ENCODE measurements at places on chromosomes 1 and 21.

DNA sequence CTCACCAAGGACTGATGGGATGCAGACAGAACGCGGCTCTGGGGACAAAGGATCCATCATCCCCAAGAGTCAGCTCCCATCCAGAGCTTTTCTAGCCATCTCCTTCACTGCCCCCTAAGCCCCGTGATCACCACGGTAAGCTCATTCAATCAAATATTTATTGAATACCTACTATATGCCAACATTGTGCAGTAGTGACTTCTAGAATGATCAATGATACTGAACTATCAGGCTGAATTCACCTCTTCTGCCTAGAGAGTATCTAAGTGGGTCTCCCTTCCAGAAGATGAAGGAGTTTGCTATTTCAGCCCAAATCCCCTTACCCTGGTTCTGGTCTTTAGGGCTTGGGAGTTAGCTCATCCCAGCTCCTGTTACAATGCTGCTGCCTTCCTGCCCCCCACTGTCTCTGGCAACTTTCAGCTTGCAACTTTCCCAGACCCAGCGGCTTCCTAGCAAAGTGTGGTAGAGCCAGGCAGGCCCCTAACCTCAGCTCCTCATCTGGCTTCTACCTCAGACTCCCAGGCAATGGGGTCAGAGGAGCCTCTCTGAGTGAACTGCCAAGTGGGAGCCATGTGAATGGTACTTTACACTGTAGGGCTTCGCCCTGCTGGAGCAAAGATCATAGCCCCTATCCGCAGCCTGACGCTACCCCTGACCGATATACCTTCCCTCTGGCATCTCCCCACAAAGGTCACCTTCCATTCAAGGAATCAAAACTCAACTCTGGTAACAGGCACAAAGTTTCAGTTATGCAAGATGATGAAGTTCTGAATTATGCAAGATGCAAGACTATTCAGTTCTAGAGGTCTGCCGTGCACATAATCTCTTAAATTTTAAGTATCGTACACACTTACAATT lies 20.9 kb downstream of the TMEM53 start:
- no peak for DNase-seq

DNA sequence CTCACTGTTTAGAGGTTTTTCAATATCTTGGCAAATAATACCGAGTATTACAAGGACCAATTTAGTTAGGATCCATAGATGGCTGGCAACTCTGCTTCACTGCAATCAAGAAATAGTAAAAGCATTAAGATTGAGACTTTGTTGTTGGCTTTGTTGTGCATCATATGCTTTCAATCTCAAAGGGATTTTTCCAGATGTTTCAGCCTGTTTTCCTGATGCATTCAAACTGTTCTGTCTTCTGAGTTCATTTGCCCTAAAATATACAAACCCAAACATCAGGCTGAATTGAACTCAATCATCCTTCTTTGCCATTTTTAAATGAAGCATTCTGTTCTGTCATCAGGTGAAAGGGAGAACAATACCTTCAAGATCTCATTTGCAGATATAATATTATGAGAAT lies 248.7 kb downstream of the TTLL7 start:
- no peak for DNase-seq

- DNase-seq: no peak
Measured at GRCh38 chr1:222046684-222047263, 304.9 kb upstream of the DUSP10 start.

- DNase-seq: no peak
Measured at GRCh38 chr1:226990133-226990716, 50.1 kb downstream of the COQ8A start.

DNA sequence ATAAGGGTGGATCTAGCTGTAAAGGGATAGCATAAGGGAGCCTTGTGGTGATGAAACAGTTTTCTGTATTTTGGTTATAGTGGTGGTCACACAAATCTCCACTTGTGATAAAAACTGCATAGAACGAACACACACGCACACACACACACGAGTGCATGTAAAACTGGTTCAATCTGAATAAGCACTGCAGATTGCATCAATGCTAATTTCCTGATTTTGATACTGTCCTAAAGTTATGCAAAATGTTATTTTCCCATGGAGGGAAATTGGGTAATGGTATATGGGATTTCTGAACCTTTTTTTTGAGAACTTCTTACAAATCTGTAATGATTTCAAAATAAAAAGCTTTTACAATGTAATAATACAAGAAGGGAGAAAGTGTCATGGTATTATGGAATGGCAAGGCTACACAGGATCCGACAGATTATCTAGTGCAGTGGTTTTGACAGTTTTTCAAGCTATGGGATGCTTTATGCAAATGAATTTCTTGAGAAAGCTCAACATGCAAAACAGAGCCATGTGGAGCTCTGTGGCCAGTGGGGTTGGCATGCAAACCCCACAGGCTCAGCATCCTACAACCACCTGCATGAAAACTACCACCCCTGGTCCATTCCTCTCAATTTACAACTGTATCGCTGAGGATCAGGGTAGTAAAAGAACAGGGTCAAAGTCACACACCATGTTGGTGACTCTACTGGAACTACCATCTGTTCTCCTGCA lies 18.8 kb downstream of the SLC41A1 start:
- no peak for DNase-seq

DNA sequence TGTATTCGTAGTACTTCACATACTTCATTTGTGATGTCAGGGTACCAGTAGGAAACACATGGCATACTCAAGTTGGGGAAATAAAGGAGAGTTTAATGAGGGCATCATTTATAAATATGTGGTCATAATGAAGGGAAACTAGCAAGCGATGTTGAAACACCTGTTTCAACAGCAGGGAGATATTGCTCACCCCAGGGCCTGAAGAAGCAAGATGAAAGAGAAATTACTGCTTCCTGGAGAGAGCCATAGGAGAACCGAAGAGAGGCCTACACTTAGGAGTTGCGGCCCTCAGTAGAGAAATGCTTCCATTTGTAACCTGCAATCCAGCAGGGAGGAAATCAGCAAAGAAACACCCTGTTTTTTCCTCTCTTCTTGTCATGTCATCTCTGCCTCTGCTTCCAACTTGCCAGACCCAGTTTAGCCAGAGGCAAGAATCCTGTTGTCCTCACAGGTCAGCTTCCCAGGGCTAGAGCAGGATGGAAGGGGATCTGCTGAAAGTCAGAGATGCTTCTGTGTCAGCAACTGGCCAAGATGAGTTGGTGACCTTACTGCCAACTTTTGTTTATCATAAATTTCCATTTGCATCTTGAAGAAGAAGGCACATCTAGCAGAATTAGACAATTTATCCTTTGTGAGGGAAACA lies 67.6 kb upstream of the TSPAN2 start:
- DNase-seq: no peak
